ENCODE measurements at places on chromosomes 11 and 22.

GRCh38 chr11:110968348-110969062 lies 256.3 kb upstream of the ARHGAP20 start:
- DNase-seq = no peak

- DNase-seq = no peak
These were observed 83.6 kb downstream of the PIWIL4 start for GRCh38 chr11:94650756-94651155.

- DNase-seq = no peak
These were observed 2.4 kb downstream of the ATF4 start for GRCh38 chr22:39522567-39523300.

DNA sequence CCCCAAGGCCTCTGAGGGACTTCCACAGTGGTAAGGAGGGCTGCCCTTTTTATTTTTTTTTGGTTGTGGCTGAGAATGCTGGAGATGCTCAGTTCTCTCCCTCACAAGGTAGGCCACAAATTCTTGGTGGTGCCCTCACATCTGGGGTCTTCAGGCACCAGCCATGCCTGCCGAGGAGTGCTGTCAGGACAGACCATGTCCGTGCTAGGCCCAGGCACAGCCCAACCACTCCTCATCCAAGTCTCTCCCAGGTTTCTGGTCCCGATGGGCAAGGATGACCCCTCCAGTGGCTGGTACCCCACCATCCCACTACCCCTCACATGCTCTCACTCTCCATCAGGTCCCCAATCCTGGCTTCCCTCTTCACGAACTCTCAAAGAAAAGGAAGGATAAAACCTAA lies 4.2 kb downstream of the THY1 start:
- no peak for DNase-seq

- no peak for DNase-seq
These were observed 16.2 kb downstream of the ZDHHC24 start for GRCh38 chr11:66529655-66530054.

DNA sequence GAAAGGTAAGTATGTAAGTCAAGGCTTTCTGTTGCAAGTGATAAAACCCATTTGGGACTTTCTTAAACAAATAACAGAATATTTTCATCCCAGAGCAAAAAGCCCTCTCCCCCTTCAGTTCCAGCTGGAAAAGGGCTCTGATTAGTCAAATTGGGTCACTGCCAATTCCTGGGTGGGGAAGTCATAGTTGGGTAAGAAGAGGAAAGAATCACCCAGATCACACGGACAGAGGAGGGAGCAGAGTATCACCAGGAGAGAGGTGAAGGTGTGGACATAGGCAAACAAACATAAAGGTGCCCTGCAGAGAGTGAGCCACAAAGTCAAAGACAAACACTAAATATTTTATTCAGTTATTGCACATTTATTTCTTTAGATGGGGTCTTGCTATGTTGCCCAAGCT lies 36.3 kb upstream of the SORL1 start:
- no peak for DNase-seq

GRCh38 chr11:72267956-72268617 lies 24.1 kb upstream of the PHOX2A start:
- no peak for DNase-seq

DNA sequence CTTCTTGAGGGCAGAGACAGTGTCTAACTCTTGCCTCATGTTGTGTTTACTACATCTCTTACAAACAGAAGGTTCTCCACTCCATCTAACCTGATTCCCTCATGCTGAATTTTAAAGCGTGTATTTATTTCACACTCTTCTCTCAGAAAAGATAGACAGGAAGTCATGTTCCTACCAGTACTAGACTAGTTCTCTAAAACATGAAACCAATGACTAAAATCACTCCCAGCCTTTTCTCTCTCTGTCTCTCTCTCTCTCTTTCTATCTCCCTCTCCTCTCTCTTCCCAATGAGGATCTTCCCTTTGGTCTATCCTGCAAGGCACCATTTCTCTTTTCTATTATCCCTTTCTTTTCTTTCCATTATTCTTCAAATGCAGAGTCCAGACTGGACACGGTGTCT lies 391.9 kb upstream of the CADM1 start:
- DNase-seq = no peak

DNA sequence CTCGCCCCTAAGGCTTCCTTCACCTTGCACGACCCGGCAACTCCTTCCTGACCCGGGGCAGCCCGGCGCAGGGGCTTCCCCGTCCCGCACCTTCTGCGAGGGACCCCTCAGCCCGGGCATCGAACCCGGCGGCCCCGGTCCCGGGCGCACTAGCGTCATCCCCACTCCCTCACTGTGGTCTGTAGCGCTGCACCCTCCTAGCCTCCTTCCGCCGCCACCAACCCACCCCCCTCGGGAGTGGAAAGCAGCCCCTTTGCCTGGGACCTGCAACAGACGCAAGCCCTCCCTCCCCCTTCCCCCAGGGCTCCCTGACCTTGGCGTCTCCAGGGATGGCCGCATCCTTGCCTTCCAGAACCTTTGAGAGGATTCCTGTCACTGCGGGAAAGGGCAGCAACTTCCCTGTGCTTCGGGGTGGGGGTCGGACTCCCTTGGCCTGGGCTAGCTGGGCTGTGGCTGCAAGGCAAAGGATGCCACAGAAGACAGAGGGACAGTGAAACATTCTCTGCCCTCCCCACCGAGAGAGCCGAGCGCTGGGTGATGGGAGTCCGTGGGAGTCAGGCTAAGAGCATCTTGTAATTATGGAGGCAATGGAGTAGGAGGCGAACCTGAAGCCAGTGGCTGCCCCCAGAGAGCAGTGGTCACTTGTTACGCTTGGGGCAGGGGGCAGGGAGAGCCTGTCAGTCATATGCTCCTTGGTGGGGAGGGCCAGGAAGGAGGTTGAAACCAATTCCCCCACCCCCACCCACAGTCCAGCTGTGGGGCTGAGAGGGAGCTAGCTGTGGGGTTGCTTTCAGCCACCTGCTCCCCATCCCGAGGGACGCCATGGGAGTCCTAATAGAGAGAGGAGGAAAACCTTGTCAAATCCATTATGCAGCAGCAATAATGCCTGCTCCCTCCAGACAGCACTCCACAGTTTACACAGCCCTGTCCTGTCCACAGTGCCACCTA lies 920 bp downstream of the TMEM132A start:
- DNase-seq = no peak

GRCh38 chr11:19955660-19956059 lies 204.6 kb downstream of the DBX1 start:
- no peak for DNase-seq

DNA sequence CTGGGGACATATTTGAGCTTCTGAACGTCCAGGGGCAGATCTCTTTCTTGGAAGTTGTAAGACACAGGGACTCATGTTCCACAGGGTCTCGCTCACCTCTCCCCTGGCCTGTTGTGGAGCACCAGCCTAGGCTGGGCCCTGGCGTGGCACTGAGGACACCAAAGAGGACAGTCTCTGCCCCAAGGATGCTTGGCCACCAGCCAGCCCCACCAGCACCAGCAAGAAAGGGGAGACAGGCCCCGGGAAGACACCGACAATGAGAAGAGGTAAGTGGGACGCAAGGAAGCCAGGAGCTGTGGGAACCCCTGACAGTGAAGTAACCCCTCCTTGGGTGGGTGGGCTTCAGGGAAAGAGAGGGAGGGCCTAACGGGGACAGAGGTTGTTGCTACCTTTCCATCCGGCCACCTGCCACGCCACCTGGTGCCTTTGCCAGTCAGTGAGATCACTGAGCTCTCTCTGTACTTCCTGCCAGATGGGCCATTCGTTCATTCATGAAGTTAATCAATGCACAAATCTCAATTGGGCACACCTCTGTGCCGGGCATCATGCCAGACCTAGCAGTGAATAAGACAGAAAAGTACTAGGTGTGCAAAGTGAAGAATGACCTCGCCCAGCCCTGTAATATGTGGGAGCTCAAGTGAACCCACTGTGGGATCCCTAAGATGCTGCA lies 11.1 kb downstream of the APOL5 start:
- DNase-seq = no peak

- DNase-seq = peak; percentile 33
These were observed 7.5 kb downstream of the BCL9L start for GRCh38 chr11:118918128-118918685.

DNA sequence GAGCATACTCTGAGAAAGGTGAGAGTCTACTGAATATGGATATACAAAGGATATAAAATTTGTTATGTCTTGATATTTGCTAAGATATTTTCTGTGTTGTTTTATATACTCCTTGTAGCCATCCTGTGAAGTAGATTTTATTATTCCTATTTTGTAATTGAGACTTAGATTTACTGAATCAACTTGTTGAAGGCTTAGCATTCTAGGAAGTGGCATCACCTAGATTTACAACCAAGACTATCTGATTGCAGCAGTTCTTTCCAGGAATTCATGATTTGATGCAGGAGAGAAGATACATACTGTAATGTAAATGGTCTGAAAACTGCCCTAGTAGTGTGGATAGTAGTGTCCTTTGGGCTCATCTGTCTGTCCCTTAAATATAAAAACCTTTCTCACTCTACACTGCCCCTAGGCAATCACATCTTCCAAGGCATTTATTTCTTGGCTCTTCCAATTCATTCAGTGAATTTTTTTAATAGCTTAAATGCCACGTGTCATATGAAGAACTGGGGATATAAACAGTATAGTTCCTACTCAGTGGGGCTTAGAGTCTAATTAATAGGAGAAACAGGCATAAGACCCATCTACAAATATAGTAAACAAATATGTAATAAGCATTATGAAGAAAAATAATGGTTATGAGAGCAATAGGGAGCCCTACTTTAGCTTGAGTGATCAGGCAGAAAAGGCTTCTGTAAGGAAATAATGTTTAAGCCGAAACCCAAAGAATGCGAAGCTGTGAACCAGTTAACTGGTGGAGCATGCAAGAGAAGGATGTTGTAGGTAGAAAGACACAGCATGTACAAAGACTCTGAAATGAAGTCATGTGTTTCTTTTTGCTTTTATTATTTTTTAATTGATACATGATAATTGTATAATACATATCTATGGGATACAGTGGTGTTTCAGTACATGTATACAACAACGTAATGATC lies 13.6 kb downstream of the IPO7 start:
- DNase-seq = no peak

- no peak for DNase-seq
These were observed 97.7 kb downstream of the LARGE2 start for GRCh38 chr11:46020084-46020599.

GRCh38 chr11:27894552-27894951 lies 194.3 kb upstream of the BDNF start:
- DNase-seq = no peak
